ENCODE measurements at places on chromosomes 12 and 14. TPM values are rescaled to one million over a fixed set of nuclear protein-coding genes. Genes with fewer than 3 reads are reported as not detected.

Gene KLHL33
- total RNA-seq, result 0.70 TPM

Gene ACVRL1
- 35.1 TPM for total RNA-seq

Gene FGF23
- not detected for total RNA-seq

Gene CIROP
- total RNA-seq, result not detected

Gene A2M
- total RNA-seq, result 478 TPM

- peak; percentile 60 for DNase-seq
Measured at GRCh38 chr14:63853831-63854293, 1.1 kb downstream of the SYNE2 start.

- no peak for DNase-seq
Measured at GRCh38 chr14:31212893-31213292, 5.3 kb upstream of the HECTD1 start.

- no peak for DNase-seq
Measured at GRCh38 chr12:107439026-107439738, 246.4 kb upstream of the PWP1 start.

DNA sequence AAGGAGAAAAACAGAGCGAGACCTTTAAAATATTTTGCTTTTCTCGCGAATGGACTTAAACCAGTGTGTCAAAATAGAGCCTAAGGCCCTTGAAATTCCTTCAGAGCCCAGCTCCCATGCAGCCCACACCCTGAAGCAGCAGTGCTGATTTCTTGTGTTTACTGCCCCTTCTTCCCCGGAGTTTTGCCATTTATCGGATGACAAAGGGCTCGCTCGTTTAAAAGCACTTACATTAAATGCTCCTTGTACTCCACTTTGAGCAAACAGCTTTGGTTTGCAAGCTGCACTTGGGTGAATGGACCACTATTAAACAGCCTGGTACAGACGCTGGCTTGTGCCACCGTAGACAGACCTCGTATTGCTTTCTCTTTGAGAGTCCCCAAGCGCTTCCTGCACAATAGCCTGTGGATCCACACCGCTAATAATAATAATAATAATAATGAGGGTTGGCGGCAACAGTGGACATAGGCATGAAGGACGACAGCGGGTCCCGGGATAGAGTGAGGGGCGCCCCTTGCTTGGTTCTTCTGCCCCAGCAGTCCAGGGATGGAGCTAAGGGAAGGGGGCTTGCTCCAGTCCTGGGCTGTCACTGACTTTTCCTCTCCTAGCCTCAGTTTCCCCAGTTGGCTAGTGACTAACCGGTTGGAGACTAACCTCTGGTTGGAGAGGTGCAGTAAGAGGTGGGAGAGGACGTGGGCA, 6.6 kb downstream of the DLK1 start:
- DNase-seq, result no peak

DNA sequence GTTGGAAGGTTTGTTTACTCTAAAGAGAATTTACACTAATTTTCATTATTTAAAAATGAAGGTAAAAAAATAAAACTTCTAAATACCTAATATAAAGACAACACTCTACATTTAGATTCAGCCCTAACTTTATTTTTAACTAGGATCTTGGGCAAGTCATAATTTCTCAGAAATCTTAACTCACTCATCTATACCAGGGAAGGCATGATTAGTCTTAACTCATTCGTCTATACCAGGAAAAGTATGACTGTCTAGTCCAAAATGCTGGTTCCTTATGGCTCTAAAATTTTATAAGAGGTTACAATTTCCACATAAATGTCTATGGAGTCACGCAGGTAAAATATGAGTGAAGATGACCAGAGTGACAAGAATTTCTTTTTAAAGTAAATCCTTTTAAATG, 52.7 kb upstream of the POC1B start:
- no peak for DNase-seq

GRCh38 chr12:10802587-10802986, at the start of gene TAS2R7:
Gene TAS2R7, minus strand, starts transcription at chr12:10802627. Its CDS starts 57 bp downstream, at chr12:10802570.
- no peak for DNase-seq

Gene KRT2
- not detected for total RNA-seq

Gene FAM222A
- total RNA-seq, result 25.0 TPM

Gene INSM2
- total RNA-seq, result not detected

- DNase-seq, result no peak
Measured at GRCh38 chr14:81301371-81301770, 80.6 kb upstream of the GTF2A1 start.

Measured in Right ventricle myocardium superior (tissue), 1 donor.